ENCODE measurements at places on chromosomes 5 and 9. TPM values are rescaled to one million over a fixed set of nuclear protein-coding genes. Genes with fewer than 3 reads are reported as not detected.

DNA sequence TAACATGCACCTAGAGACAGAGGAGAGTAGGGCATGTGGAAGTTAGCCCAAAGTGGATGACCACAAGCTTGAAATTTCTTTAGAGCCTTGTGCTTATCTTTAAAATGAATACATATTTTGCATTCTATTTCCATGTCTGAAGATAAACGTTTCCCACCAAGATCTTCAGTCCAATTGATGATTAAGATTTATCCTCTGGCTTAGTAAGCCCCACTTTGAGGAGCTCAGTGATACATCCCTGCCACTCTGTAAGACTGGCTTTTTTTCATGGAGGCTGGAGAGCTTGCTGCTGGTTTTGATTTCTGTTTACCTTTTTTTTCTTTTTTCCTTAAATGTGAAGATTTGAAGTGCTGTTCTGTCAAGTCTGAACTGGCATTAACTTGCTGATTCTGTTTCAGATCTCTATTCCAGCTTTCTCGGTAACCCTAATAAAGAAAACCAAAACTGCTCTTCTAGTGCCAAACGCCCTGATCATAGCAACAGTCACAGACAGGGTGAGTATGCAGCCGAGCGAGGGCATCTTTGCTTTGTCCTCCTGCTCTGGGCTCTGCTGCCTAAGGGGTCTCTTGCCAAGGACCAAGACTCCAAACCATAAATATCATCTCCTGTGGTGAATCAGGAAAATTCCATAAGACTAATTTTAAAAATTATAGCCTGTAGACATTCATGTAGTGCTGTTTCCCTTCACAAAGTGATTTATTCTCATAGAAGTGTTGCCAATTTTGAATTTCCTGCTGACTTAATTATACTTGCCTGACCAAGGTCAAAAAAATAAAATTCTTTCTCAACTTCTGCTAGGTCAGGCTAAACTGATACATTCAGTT is 54.3 kb downstream of the GRAMD2B start:
- no peak for DNase-seq

CLIC3 gene
- 4.8 TPM for total RNA-seq

GRCh38 chr9:5446451-5447236 is 3.7 kb upstream of the CD274 start:
- no peak for DNase-seq

OR1L8 gene
- total RNA-seq, result not detected

DNA sequence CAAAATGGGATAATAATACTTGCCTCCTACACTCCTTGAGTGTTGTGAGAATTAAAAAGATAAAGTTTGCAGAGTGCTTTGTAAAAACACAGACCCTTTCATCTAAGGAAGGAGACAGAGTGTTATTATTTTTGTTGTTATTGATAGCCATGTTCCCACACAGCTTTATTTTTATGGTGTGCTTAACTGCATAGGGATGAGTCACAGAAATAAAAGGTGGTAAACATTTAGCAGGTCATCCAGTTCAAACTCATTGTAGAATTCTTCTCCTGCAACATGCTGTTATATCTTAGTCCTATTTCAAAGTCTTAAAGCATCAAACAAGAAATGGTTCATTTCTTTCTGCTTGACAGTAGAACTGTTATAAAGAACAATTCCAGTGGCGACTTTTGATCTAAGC is 367.5 kb upstream of the ACTBL2 start:
- DNase-seq, result no peak

PCDHA1 gene
- total RNA-seq, result not detected

- DNase-seq, result no peak
These were observed 203.8 kb downstream of the SNCAIP start for GRCh38 chr5:122515709-122516431.

IFNA2 gene
- not detected for total RNA-seq

BOD1 gene
- total RNA-seq, result 14.0 TPM

NR4A3 gene
- total RNA-seq, result 0.26 TPM

DNA sequence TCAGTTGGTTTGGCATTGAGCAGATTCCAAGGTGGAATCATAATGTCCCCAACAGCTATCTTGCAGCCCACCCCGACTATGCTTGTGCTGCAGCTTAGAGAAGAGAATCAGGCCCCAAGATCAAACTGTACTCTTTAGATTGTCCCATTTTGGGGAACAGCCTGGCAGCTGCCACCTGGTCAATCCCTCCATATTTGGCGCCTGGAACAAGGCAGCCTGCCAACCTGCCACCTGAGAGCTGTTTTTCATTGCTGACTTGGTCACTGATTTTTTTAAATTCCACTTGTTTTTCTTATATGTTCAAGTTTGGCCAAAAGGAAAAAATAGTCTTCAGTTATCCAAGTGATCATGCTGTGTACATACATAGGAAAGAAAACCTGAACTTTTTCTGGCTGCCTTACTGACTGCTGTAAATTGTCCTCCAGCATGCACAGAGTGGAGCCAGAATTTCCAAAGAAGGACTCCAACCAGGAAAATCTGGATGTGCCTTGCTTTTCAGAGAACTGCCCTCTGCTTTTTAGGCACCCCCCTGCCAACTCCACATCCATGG is 504.2 kb downstream of the ENC1 start:
- DNase-seq, result no peak

PCDHAC1 gene
- total RNA-seq, result not detected

TUSC1 gene
- 0.21 TPM for total RNA-seq

DNA sequence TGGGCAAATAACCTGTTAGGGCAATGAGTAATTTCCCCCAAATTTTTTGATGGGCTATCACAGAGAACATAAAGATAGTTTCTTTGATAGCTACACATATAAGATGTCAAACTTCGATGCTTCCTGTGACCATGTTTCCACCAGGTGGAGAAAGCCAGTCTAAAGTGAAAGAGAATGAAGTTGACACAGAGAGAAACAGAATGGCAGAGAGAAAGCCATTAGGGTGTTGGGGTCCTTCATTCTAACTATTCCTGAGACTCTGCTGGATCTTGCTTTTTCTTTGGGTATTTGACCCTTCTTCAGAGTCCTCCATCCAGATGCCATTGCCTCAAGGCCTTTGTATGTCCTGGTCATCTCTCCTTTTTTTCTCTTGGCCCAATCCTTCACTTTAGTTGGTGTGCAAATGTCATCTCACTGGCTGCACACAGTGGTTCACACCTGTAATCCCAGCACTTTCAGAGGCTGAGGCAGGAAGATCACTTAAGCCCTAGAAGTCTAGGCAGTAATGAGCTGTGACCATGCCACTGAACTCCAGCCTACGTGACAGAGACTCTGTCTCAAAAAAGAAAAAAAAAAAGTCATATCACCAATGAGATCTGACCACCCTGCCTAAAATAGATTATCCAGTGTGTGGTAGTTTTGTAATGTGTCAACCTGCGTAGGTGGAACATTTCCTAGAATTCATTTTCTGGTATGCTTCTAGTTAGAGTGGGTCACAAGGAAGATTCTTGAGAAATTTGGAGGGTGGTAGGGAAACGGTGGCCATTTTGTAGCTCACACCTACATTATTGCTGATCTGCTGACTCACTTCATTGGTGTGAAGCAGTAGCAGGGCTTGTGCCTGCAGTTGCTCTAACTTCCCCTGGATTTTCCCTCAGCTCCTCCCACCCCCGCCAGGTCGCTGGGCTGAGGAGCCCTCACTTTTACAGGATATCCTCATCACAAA is 20.8 kb upstream of the KIF2A start:
- peak; percentile 74 for DNase-seq

DNA sequence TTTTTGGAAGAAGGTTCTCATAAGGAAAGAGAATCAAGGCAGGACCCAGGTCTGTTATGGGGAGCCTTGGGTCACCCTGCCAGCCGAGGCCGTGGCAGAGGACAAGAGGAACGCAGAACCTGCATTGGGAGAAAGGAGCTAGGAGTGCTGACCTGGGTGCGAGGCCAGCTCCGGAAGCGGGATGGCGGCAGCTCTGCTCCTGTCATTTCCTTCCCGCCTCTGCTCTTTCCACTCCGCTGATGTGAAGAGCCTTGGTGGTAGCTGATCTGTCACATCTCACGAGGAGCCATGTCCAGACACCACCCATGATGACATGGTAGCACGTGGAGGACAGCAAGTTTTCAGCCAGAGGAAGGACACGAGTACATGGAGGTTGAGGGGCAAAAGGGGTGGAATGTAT is 109.5 kb upstream of the COL5A1 start:
- no peak for DNase-seq

DNA sequence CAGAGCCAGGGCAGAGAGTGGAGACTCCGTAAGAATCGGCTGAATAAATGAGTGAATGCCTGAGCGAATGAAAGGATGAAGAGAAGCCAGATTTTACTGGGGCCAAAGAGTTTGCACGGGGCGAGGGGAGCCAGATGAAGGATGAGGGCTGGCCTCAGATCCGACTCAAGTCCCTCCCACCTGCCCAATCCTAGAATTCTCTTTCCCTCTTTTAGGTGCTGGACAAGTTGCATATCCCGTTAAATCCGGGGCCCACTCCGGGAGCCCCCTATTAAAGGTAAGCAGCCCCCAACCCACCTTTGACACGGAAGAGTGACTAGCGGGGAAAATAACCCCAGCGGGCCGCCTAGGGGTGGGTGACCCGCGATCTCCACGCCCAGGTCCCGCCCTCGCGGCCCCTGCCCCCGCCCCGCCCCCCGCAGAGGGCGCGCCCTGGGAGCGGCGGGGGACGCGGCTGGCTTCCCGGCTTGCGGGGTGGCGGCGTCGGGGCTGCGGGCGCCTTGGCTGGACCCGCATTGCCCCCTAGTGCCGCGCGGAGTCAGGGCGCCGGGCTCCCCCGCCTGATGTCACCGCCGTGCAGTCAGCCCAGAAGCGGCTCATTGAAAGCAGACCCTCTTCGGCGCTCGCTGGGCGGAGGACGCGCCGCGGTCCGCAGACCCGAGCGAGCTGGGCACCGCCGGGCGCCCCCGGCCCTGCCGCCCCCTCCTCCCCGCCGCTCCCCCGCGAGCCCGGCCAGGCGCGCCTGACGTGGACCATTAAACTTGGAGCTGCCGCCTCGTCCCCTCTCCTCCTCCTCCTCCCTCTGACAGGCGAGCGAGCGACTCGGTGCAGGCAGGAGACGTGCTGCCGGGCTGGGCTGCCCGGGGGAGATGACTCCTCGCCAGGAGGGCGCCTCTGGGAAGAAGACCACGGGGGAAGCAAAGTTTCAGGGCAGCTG is at the start of gene ADRA1B:
Gene ADRA1B, plus strand, starts transcription at position 579 of the 937 bp plus-strand sequence. CDS start 424 bp downstream, outside the sequence.
- DNase-seq, result peak; percentile 44

- no peak for DNase-seq
These were observed 471.2 kb upstream of the ACTBL2 start for GRCh38 chr5:57953792-57954191.

GRCh38 chr5:177539411-177539810 is 15.0 kb downstream of the FAM193B start:
- DNase-seq, result no peak

DNA sequence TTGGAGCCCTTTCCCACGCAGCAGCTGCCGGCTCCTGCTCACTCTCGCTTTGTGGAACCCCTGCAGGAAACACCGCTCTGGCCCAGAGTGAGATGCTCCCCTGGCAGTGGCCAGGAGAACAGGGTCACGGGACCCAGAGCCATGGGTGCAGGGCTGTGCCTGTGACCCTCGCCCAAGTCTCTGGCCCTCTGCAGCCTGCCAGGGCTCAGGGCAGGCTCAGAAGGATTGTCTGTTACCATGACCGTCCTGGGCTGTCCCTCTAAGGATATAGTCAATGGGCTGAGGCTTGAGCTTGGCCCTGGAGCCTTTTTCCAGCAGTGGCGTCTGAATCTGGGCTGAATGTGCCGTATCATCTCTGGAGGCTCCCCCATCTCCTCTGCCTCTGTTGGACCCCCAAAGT is 28.7 kb upstream of the AIF1L start:
- no peak for DNase-seq

All from activated CD8-positive, alpha-beta T cell treated with anti-CD3 and anti-CD28 coated beads, Interleukin-2, amount 10 ng/mL, durations not matched to agents 7 days and 5 days (primary cell).